Activated naive CD4-positive, alpha-beta T cell treated with anti-CD3 and anti-CD28 coated beads, Interleukin-2, amount 10 ng/mL, durations not matched to agents 5 hours and 36 hours (primary cell): ENCODE measurements at places on chromosomes 12 and 14. TPM values are rescaled to one million over a fixed set of nuclear protein-coding genes. Genes with fewer than 3 reads are reported as not detected.

Gene PLXNC1
- total RNA-seq = 46.8 TPM

Gene LRRC10
- not detected for total RNA-seq

Gene DUSP6
- total RNA-seq = 77.1 TPM

Gene PCED1B
- 105 TPM for total RNA-seq

Gene GDF3
- total RNA-seq = not detected

Gene C12orf50
- not detected for total RNA-seq

Gene LIN7A
- total RNA-seq = not detected

Gene FAIM2
- not detected for total RNA-seq

Gene FOXN3
- total RNA-seq = 111 TPM

Gene GRIN2B
- not detected for total RNA-seq

Gene TMEM233
- total RNA-seq = not detected

Gene TOMM20L
- not detected for total RNA-seq

Gene KCNC2
- not detected for total RNA-seq

Gene CD69
- total RNA-seq = 147 TPM

Gene LPAR5
- 7.5 TPM for total RNA-seq

Gene MRPL42
- 57.2 TPM for total RNA-seq

Gene OTX2
- total RNA-seq = not detected

Gene KCNA5
- not detected for total RNA-seq

Gene PPFIA2
- total RNA-seq = not detected

Gene OTOGL
- not detected for total RNA-seq

Gene DPF3
- total RNA-seq = 11.3 TPM

Gene KLHL33
- 0.13 TPM for total RNA-seq

Gene LRIG3
- not detected for total RNA-seq

Gene TAS2R42
- not detected for total RNA-seq

Gene KLRG1
- 13.5 TPM for total RNA-seq

Gene ACVRL1
- total RNA-seq = not detected

Gene STAB2
- not detected for total RNA-seq

Gene IFNG-AS1
- 0.71 TPM for total RNA-seq

Gene CELA1
- 0.51 TPM for total RNA-seq

Gene SERPINA10
- not detected for total RNA-seq

Gene JPH4
- total RNA-seq = 0.07 TPM

Gene ARG2
- total RNA-seq = 1.4 TPM

Gene TPH2
- not detected for total RNA-seq

Gene MANSC1
- total RNA-seq = 0.23 TPM

Gene HOXC11
- total RNA-seq = not detected

Gene ITPR2
- 33.8 TPM for total RNA-seq

Gene MED6
- 38.5 TPM for total RNA-seq

Gene GPRC5D
- 0.99 TPM for total RNA-seq

Gene KCNJ8
- total RNA-seq = not detected

Gene PNN
- 81.3 TPM for total RNA-seq

Gene PLEKHD1
- total RNA-seq = 0.05 TPM

Gene OR4M1
- not detected for total RNA-seq

Gene BDKRB2
- total RNA-seq = not detected

Gene SERPINA12
- not detected for total RNA-seq

Gene ESPL1
- total RNA-seq = 71.7 TPM

Gene TNFAIP2
- 0.18 TPM for total RNA-seq

Gene SERPINA5
- not detected for total RNA-seq

Gene SLC24A4
- total RNA-seq = not detected

Gene DEPDC4
- total RNA-seq = 1.8 TPM

Gene PTGER2
- total RNA-seq = 158 TPM

Gene DCN
- total RNA-seq = not detected

Gene CLEC6A
- 0.17 TPM for total RNA-seq

Gene SPIC
- not detected for total RNA-seq

Gene RCOR1
- total RNA-seq = 25.7 TPM

Gene LMNTD1
- total RNA-seq = not detected

Gene HOXC4
- not detected for total RNA-seq

Gene PLCZ1
- not detected for total RNA-seq
